Stimulated activated CD4-positive, alpha-beta T cell treated with anti-CD3 and anti-CD28 coated beads, Interleukin-12 subunit alpha, Interleukin-12 subunit beta, amount 100 ng/mL, for 24 hours (primary cell): ENCODE measurements at places on chromosomes 12 and 14.

DNA sequence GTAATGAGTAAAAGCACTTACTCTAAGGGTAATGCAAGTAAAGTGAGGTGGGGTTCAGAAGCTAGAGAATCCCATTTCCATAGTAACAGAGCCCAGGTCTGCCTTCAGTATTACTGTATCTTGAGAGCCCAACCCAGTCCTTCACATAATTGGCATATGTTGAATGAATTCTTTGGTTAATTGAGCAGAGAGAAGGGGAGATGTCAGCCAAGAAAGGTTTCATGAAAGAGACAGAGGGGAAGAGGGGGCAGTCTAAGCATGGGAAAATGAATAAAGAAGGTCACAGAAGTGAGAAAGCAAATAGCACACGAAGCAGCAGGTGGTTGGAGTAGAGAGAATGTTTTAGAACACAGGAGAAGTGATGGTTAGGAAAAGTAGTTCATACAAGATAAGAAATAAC, 371.1 kb downstream of the SEC23A start:
- DNase-seq = no peak

GRCh38 chr12:124689631-124690030, 122.2 kb upstream of the NCOR2 start:
- no peak for DNase-seq

- no peak for DNase-seq
These were observed 27.2 kb upstream of the LRRK2 start for GRCh38 chr12:40197590-40197989.

- DNase-seq = no peak
These were observed 1579.2 kb downstream of the AACS start for GRCh38 chr12:126644236-126645020.

DNA sequence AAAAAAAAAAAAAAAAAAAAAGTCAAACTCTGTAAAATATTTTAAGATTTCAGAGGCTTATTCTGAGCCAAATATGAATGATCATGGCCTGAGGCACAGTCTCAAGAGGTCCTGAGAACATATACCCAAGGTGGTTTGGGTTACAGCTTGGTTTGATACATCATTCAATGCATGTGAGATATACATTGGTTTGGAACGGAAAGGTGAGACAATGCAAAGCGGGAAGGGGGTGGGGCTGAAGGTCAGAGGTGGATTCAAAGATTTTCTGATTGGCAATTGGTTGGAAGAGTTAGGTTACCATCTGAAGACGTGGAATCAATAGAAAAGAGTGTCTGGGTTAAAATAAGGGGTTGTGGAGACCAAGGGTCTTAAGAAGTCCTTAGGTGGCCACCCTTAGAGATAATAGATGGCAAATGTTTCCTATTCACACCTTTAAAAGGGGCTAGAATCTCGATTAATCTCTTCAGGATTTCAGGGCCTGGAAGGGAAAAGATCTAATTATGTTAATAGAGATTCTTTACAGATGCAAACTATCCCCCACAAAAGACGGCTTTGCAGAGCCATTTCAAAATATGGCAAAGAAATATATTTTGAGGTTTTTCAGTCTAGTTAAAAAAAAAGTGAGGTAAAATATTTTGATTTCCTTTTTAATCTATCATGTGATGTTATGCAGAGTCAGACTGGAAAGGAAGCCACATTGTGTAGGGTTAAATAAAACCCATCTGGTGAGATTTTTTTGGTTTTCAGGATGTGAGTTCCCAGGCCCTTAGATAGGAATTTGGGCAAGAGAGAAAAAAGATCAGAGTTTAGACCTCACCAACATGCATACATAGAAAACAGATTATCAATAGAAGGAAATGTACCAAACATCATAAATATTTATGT, 173.8 kb upstream of the CNOT2 start:
- DNase-seq = no peak

DNA sequence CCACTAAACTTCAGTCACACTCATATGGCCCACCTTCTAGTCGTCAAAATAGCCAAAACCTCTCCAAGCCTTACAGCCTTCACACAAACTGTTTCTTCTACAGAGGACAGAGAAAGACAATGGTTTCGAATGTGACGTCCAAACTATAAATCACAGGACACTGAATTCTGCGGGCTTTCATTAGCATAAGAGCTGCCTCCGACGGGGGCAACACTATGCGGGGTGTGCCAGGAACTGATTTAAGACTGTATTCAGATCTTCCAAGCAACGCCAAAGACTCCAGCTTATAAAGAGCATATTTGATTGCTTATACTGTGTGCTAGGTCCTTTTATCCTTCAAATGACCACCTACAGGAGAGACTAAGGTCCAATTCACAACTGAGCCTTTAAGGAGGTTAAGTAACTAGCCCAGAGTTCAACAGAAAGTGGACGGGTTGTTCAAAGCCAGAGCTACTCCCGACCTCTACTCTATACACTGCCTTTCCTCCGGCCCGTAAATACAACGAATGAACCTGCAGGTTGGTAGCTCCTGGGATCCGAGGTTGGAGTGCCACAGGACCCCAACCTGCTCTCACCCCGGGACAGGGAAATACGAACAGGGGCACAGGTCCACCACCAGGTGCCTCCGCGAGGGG, 575 bp downstream of the L2HGDH start:
- no peak for DNase-seq

- no peak for DNase-seq
These were observed 130.3 kb upstream of the DNM1L start for GRCh38 chr12:32548691-32549281.

GRCh38 chr12:15984097-15984800, 73.1 kb downstream of the DERA start:
- no peak for DNase-seq

DNA sequence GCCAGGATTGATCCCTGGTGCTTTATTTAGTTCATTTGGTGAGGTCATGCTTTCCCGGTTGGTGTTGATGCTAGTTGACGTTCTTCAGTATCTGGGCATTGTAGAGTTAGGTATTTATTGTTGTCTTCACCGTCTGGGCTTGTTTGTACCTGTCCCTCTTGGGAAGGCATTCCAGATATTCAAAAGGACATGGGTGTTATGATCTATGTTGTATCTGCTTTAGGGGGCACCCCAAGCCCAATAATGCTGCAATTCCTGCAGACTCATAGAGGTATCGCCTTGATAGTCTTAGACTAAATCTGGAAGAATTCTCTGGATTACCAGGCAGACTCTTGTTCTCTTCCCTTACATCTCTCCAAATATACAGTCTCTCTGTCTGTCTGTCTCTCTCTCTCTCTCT, 42.1 kb downstream of the AK7 start:
- no peak for DNase-seq

DNA sequence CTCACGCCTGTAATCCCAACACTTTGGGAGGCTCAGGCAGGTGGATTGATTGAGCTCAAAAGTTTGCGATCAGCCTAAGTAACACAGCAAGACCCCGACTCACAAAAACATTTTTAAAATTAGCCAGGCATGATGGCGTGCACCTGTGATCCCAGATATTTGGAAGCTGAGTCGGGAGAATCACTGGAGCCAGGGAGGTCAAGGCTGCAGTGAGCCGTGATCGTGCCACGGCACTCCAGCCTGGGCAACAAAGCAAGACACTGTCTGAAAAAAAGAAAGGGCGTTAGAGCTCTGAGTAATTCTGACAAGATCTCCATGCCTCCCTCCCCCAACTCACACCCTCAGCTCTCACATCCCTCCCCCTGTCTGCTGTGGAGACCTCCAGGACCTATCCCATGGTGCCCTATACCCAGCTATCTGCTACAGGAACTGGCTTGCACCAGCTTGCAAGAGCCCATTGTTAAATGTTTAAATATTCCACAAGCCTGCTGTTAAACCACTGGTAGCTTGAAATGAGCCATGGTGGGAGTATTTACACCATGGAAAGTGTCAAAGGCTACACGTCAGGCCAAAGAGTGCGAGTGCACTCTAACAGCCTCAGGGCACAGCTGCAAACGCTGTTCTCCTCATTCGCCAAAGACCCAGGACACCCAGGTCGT, 35.1 kb upstream of the PPP2R5C start:
- DNase-seq = no peak

DNA sequence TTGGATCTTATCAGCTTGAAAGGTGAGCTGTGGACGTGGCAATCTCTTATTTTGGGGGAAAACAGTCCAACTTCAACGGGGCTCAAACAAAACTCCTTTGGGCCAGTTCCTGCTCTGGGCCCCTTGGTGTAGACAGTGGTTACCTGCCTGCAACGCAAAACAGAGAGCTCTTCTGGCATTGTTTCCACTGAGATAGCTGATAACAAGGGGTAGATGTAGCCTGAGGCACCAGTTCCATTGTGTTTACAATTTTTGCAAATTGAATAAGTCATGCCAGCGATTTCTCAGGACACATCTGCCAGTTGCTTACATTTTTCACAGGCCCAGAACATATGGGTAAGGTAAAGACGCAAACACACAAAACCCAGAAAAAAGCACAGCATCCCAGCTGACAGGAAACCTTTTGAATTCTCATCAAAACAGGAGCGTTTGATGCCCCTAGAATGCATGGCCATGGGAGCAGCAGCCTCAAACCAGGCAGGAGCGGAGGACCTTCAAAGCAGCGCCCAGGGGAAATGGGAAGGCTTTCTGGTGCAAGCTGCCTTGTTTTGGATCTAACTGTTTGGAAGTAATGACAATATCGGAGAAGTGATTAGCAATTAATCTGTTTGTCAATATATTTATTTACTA, 259.7 kb downstream of the AACS start:
- DNase-seq = no peak

- DNase-seq = no peak
These were observed 98.4 kb upstream of the TBX5 start for GRCh38 chr12:114504311-114504710.

DNA sequence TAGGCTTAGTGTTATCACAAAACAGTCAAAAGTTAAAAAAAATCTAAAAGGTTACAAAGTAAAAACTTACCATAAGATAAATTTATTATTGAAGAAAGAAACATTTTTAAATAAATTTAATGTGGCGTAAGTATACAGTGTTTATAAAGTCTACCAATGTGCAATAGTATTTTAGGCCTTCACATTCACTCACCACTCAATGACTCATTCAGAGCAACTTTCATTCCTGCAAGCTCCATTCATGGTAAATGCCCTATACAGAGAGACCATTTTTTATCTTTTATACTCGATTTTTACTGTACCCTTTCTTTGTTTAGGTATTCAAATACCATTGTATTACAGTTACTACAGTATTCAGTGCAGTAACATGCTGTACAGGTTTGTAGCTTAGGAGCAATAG, 124.5 kb downstream of the ANO4 start:
- DNase-seq = no peak

GRCh38 chr12:77299001-77299400, 233.6 kb upstream of the E2F7 start:
- DNase-seq = no peak

- no peak for DNase-seq
These were observed 52.9 kb downstream of the PHLDA1 start for GRCh38 chr12:75978677-75979076.

GRCh38 chr14:29321646-29322045, 555.1 kb downstream of the FOXG1 start:
- no peak for DNase-seq

DNA sequence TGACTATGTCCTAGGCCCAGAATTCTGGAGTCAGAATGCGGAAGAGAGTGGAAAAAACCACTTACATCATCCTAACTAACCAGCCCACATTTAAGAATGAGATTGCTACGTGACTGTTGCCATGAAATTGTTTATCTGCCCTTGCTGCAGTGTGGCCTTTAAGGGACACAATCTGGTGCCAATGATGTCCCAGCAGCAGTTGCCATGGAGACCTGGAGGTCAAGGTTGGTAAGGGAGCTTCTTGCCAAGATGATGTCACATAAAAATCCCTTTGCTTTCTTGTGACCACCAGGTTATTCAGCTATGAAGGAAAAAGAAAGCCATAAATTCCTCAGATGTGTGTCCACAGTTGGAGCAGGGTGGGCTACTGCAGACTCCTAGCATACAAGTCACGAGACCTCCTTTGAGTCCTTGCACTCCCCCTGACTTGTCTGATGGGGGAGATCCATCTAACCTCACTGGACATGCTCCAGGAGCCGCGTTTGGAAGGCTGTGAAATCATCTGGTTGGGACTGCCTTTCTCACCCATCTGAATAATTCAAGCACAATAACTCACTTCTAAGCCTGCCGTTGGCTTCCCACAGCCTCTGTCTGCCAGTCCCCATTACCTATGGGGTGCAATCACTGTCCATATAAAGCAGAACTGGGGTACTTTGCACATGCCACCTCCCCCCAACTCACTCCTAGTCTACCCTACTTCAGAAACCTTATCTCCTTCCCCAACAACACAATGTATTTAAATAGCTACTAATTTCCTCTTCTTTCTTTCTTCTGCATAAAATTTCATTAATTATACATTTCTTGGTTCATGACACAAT, 165.6 kb downstream of the ZFP36L1 start:
- no peak for DNase-seq

DNA sequence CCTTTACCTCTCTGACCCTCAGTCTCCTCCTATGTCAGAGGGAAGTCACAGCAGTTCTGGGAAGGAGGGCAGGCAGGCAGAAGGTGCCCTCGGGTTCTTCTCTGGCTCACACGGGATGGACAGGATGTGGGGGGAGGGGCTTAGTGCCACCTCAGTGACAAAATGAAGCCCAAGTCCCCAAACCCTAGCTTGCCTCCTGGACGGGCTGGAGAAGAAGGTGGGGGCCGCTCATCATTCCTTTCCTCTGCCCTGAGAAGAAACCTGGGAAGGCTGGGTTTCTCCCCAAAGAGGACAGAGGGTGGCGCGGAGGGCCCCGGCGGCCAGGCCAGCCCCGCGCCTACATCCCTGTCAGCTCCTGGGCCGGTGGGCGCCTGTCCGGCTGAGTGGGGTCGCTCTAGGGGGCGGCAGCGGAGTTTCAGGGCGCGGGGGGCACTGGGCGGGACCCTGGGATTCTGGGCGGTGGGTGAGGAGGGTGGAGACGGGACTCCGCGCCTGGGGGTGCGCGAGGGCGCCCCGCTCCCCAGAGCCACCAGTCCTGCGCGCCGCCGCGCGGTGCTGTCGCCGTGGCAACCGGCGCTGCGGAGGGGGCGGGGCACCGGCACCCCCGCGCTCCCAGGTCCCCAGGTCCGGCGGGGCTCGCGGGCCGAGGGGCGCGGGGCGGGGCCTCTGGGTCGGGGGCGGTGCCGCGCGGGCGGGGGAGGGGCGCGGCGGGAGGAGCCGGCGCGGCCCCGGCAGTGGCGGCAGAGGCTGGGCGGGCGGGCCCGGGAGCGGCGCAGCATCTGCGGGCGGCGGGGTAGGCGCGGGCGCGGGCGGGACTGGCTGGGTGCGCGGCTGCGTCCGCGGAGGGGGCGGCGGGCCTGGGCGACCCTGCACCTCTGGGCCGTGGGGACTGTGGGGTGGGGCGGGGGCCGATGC, at the start of gene TMEM121:
Gene TMEM121, plus strand, starts transcription at position 723 of the 915 bp plus-strand sequence. CDS start 2,252 bp downstream, outside the sequence.
- DNase-seq = no peak

GRCh38 chr14:77212943-77213678, 31.5 kb downstream of the TMEM63C start:
- peak; percentile 30 for DNase-seq

- no peak for DNase-seq
These were observed 100.5 kb upstream of the STXBP6 start for GRCh38 chr14:25150401-25150800.

DNA sequence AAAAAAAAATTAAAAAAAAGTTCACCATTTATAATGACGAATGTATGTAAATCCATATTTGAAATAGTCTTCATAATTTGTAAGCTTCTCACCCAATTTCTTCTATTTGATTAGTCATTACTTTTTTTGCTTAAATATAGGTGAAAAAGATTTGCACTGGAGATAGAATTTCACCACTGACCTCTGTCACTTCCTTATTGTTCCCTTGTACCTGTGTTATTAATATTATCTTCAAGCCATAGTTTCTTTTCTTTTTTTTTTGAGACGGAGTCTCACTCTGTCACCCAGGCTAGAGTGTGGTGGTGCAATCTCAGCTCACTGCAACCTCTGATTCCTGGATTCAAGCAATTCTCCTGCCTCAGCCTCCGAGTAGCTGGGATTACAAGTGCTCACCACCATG, 15.8 kb downstream of the TEP1 start:
- no peak for DNase-seq
